ENCODE measurements at places on chromosomes 3 and 15.

- DNase-seq, result peak; percentile 57
These were observed 418.3 kb downstream of the OTOL1 start for GRCh38 chr3:161914703-161915417.

DNA sequence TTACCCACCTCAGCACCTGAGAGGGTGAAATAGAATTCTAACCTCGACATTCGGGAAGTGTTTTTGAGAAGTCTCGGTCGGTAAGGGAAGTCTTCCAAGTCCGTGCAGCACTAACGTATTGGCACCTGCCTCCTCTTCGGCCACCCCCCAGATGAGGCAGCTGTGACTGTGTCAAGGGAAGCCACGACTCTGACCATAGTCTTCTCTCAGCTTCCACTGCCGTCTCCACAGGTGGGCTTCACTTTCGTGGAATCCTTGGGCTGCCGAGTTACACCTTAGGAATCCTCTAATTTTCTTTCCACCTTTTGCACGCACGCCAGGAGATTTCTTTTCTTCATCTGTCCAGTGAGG, 775 bp downstream of the CCNDBP1 start:
- DNase-seq, result no peak

GRCh38 chr3:190306513-190307163, 15.6 kb downstream of the CLDN1 start:
- peak; percentile 89 for DNase-seq

DNA sequence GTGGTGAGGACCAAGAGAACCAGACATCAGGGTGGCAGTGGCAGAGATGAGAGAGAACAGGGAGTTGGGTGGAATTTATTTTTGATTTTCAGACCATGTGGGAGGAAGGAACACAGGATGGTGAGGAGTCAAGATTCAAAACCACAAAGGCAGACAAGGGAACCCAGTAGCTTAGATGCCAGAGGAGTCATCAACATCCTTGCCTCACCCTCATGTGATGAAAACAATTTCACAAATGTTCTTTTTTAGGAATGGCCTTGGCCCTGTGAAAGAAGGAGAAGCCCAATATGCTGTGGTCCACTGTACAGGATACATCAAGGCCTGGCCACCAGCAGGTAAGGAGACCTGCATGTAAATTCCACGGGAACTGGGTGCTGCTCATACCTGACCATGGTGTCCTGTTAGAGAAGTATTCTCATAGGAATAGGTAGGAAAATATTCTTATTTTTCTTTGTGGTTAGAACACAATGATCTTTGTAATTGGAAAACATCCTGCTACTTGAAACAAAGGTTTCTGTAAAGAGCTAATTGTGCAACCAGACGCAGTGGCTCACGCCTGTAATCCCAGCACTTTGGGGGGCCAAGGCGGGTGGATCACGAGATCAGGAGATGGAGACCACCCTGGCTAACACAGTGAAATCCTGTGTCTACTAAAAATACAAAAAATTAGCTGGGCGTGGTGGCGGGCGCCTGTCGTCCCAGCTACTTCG, 110.0 kb downstream of the ARNT2 start:
- no peak for DNase-seq

DNA sequence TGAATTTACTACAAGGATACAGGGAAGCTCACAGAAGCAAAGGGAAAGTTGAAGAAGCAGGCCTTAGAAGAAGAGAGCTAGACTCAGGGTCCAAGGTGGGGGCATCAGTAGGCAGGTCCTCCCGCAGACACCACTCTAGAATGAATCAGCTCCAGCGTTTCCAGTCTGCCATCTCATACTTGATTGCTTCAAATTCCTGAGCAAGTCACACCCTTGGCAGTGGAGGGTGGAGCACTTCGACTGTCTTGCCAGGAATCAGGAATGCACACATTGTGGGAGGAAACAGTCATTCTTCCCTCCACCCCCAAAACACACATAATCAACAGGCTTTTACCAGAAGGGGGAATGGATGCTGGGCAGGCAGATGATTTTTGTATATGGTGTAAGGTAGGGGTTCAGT, 78.5 kb downstream of the CHCHD6 start:
- DNase-seq, result no peak

DNA sequence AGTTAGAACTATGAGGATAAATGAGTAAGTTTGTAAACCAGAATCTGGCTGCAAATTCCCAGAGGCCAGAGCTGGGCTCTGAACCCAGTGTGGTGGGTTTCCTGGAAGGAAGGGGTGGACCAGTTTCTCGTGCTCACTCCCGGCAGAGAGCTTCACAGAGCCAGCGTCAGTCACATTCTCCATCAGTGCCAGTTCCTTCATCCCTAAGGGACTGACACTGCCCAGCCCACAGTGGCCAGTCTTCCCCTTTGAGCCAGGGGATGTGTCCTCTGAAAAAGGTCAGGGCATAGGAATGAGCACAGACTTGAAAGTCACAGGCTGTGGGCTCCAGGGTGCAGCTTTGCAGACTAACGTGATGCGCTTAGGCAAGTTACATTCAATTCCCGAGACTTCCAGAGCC, 135.8 kb upstream of the HACD2 start:
- no peak for DNase-seq

DNA sequence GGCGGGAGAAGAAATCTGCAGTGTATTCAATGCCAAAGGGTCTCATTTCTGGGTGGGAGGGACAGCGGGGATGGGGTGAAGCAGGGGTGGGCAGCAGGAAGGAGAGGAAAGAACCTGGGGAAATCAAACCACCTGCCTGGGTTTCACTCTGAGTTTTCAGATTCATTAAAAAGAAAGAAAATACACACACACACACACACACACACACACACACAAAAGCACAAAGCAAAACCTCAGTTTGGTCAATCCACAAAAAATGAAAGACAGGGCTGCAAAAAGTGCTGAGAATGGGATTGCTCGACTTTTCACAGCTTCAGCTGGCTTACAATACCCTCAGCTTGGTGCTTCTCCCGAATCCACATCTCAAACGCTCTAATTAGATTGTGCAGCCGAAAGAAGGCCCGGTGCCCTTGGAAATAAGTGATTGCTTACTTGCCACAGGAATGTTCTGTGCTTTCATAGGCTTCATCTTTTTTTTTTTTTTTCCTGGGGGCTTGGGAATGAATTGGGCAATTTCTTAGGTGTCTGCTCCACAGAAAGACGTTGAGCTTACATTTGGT, 370.5 kb downstream of the RORA start:
- no peak for DNase-seq

DNA sequence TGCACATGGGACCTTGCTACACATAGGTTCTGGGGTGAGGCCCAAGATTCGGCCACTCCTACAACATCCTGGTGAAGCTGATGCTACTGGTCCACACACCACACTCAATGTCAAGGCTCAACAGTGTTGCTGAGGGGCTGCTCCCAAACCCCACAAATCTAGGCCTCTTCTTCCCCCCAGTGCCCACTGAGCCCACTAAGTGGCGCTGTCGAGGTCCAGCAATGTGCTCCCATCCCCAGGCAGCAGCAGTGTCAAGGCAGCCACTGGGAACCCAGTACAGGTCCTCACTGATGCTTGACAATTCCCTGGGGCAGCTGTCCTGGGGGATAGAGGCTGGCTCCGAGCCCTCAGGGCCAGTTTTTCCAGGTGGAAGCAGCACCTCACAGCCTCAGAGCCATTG, 21.5 kb downstream of the SCN5A start:
- DNase-seq, result no peak

DNA sequence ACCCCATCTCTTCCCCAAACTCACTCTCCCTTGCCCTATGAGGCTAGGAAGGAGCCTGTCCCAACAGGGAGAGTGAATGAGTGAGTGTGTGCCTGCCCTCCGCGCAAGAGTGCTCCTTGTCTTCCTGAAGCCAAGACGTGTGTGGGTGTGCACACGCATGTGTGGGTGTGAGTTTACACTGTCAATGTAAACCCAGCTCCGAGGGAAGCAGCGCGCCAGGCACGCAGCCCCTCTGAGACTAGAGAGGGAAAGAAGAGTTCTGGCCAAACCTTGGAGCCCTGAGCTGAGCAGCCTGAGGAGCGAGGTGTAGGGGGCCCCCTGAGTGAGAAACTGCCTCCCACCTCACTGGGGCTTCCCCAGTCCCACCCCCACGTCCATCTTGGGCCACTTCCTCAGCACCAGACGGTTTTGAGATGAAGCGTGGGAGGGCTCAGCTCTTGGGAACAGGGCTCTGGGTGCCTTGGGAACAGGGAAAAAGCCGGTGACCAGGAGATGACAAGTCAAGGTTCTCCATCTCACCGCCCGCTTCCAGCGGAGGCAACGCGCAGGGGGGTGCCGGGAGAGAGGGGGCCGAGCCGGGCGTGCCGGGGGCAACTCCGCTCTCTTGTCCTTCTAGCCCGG, 5.1 kb downstream of the MECOM start:
- DNase-seq, result no peak

DNA sequence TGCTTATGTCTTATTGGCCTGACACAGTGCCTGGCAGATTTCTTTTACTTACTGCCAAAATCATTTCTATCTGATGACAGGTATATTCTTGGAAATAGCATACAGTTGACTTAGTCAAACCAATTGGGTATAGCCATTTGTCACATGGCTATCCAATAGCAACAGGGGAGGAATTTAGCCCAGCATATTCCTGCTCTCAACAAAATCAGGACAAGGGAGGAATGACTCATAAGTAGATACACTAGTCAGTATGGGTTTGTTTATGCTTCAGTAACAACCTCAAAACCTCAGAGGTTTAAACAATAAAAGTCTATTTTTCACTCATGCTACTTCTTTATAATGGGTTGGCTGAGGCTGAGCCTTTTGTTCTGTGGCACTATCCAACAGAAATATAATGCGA, 38.0 kb upstream of the VILL start:
- no peak for DNase-seq

DNA sequence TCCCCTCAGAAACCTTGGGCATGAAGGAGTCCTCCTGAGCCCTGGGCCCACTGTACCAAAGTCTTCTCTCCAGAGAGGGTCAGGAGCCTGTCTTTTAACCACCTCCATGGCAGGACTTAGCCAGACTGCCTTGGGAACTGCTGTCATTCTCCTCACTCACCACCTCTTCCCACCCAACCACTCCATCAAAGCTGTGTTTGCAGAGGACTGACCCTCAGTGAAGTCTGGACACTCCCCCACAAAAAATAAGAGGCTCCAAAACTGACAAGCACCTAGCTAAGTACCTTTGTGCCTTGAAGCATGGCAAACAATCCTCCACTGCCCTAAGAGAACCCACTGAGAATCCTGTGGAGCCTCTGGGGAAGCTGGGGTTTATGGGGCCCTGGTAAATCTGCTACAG, 2.3 kb upstream of the SCAP start:
- no peak for DNase-seq

- no peak for DNase-seq
These were observed 31.9 kb upstream of the THSD4 start for GRCh38 chr15:71083349-71083748.

GRCh38 chr15:44194323-44195150, 534 bp downstream of the FRMD5 start:
- peak; percentile 64 for DNase-seq

DNA sequence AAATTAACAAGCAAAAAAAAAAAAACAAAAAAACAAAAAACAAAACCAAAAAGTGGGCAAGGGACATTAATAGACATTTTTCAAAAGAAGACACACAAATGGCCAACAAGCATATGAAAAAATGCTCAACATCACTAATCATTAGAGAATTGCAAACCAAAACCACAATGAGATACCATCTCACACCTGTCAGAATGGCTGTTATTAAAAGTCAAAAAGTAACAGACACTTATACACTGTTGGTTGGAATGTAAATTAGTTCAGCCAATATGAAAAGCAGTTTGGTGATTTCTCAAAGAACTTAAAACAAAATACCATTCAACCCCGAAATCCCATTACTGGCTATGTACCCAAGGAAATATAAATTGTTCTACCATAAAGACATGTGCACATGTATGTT, 222.4 kb upstream of the CD96 start:
- no peak for DNase-seq

- no peak for DNase-seq
These were observed 350.1 kb upstream of the AZI2 start for GRCh38 chr3:28698706-28699105.

DNA sequence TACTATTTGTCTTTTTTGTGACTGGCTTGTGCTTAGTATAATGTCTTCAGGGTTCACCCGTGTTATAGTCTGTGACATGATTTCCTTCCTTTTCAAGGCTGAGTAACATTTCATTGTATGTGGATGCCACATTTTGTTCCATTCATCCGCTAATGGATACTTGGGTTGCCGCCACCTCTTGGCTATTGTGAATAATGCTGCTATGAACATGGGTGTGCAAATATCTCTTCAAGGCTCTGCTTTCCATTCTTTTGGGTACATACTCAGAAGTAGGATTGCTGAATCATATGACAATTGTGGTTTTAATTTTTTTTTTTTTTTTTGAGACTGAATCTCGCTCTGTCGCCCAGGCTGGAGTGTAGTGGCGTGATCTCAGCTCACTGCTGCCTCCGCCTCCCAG, 15.4 kb downstream of the CRTC3 start:
- DNase-seq, result no peak

GRCh38 chr15:85542895-85543331, 162.5 kb downstream of the AKAP13 start:
- DNase-seq, result peak; percentile 85

- DNase-seq, result no peak
These were observed 101.5 kb downstream of the FBXL22 start for GRCh38 chr15:63698692-63699091.

GRCh38 chr15:29091666-29092065, 178.0 kb downstream of the NSMCE3 start:
- no peak for DNase-seq

DNA sequence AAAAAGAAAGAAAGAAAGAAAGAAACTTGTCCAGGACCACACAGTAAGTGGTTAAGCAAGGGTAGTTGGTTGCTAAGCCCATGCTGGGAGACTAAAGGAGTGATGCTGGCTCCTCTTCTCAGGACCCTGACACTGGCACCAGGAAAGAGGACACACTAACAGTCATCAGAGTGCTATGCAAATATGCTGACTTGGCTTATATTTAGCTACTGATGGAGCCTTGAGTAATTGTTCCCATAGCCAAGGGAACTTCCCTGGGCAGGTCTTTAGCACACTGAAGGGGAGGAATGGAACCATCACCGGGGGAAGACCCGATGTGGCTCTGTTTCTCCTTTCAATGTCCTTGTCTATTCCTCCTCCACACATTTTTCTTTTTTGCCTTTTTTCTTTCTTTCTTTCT, 6.2 kb downstream of the TMEM40 start:
- DNase-seq, result no peak

DNA sequence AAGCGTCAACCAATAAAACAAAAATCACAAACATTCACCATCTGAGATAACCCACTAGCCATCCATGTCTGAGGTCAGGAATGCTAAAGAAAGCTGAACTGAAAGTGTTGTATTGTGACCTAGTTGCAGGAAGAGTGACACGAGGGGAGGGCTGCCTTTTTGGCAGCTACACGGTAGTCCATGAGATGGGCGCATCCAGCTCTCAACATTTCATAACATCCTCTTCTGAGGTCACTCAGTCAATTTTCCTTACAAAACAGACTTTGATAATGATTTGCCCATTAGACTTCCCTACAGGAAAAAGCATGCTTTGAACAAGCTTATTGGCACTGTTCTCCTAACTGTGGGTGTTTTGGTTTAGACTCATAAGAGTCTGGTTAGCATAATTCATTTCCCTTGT, 15.4 kb upstream of the SHF start:
- DNase-seq, result no peak

GRCh38 chr15:89501646-89502045, 5.3 kb upstream of the RHCG start:
- no peak for DNase-seq

All from NCI-H774 (cell line).